ENCODE measurements at places on chromosomes 16 and 17. TPM values are rescaled to one million over a fixed set of nuclear protein-coding genes. Genes with fewer than 3 reads are reported as not detected.

Gene TAT
- total RNA-seq: not detected

Gene KRT24
- total RNA-seq: not detected

GRCh38 chr17:72439893-72440502 lies 319.2 kb downstream of the SOX9 start:
- H3K27me3 ChIP-seq: no peaks in the 10 kb centered on the region
- no peaks in the 10 kb centered on the region for H3K36me3 ChIP-seq
- no peak for DNase-seq
- H3K4me3 ChIP-seq: no peak overlapping the region

GRCh38 chr17:74203439-74204240 lies at the start of gene RPL38:
RPL38 (plus strand) TSS chr17:74203678; CDS start chr17:74203956, 278 bp downstream.
- H3K4me1 ChIP-seq: peaks cover 8% of the 10 kb centered on the region
- H3K27me3 ChIP-seq: no peaks in the 10 kb centered on the region
- peak within 1 kb of the TSS; percentile 92 for H3K4me3 ChIP-seq
- DNase-seq: peak; percentile 98
- H3K27ac ChIP-seq: peak within 1 kb of the TSS; percentile 92
- peaks cover 14% of the 10 kb centered on the region for H3K36me3 ChIP-seq

- peaks cover 12% of the 10 kb centered on the region for H3K36me3 ChIP-seq
- H3K4me1 ChIP-seq: no peaks in the 10 kb centered on the region
- peaks cover 2% of the 10 kb centered on the region for H3K27me3 ChIP-seq
- peak; percentile 34 for DNase-seq
- H3K4me3 ChIP-seq: peak overlapping the region; percentile 95
Observed at GRCh38 chr16:74667255-74667700, 601 bp upstream of the RFWD3 start.

GRCh38 chr17:18860161-18860972 lies 2.4 kb downstream of the PRPSAP2 start:
- H3K4me1 ChIP-seq: peaks cover 7% of the 10 kb centered on the region
- no peak overlapping the region for H3K27ac ChIP-seq
- H3K4me3 ChIP-seq: no peak overlapping the region
- DNase-seq: no peak
- H3K27me3 ChIP-seq: no peaks in the 10 kb centered on the region

- H3K27ac ChIP-seq: no peak overlapping the region
- H3K4me1 ChIP-seq: no peaks in the 10 kb centered on the region
- H3K27me3 ChIP-seq: peaks cover 13% of the 10 kb centered on the region
- no peak overlapping the region for H3K4me3 ChIP-seq
Observed at GRCh38 chr17:35766489-35766877, 5.8 kb downstream of the C17orf50 start.

DNA sequence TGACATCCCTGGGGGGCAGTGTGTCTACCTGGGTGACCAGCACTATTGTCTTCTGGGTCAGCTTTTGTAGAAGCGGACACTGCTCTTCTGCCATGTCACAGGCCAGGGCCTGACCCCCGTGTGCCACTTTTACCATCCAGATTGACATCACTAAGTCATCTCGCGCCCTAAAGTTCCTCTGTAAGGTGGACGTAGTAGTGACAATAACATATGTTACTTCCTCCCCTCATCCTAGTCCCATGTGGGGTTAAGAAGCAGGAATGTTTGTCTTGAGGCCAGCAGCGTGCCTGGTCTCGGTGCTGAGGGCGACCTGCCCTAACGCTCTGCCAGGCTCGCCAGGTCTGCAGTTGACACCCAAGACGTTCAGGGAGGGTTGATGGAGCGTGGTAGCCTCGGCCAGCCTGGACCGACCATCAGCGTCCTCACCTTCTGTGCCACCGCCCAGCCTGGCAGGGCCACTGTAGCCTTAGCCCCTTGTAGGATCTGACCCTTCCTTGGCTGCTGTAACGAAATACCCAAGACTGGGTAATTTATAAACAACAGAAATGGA lies 20.7 kb downstream of the GAA start:
- no peaks in the 10 kb centered on the region for H3K4me1 ChIP-seq
- no peak for DNase-seq
- no peak overlapping the region for H3K27ac ChIP-seq
- no peaks in the 10 kb centered on the region for H3K36me3 ChIP-seq
